ENCODE measurements at places on chromosomes 1 and 21.

GRCh38 chr1:164754088-164754600 is 195.2 kb downstream of the PBX1 start:
- DNase-seq = no peak

GRCh38 chr1:116393792-116394191 is 20.7 kb downstream of the ATP1A1 start:
- no peak for DNase-seq

DNA sequence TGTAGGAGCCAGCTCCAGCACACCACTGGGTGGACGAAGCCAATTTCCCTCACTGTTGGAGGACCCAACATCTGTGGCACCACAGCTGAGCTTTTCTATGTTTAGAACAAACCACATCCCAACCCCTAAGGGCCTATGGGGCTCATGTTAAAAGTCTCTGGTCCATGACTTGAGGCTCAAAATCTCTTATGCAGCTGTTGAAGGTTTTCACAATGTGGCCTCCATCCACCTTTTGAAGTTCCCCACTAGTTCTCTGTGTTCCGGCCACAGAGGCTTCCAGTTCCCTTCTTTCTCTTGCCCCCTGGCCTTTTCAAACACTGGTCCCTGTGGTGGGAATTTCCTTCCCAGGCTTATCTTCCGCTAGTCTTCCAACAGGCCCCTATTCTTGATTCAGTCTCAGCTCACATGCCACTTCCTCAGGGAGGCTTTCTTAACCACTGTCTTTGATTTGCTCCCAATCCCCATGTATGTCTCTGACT is 3.9 kb upstream of the IFNLR1 start:
- DNase-seq = no peak

GRCh38 chr1:21823206-21823979 is 11.3 kb downstream of the LDLRAD2 start:
- DNase-seq = no peak
